ENCODE measurements at places on chromosomes 5 and 9.

DNA sequence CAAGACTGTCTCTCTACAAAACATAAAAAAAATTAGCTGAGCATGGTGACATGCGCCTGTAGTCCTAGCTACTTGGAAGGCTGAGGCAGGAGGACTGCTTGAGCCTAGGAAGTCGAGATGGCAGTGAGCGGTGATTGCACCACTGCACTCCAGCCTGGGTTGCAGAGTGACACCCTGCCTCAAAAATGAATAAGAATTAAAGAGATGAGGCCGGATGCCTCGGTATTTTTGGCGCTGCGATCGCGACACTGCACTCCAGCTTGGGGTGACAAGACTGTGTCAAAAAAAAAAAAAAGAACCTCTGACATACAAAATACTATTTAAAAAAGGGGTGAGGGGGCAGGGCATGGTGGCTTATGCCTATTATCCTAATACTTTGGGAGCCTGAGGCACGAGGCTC lies 7.3 kb downstream of the GPBP1 start:
- no peak for DNase-seq

GRCh38 chr5:5483350-5483749 lies 60.9 kb downstream of the ICE1 start:
- no peak for DNase-seq

- DNase-seq = no peak
Measured at GRCh38 chr9:36995927-36996705, 38.0 kb downstream of the PAX5 start.

DNA sequence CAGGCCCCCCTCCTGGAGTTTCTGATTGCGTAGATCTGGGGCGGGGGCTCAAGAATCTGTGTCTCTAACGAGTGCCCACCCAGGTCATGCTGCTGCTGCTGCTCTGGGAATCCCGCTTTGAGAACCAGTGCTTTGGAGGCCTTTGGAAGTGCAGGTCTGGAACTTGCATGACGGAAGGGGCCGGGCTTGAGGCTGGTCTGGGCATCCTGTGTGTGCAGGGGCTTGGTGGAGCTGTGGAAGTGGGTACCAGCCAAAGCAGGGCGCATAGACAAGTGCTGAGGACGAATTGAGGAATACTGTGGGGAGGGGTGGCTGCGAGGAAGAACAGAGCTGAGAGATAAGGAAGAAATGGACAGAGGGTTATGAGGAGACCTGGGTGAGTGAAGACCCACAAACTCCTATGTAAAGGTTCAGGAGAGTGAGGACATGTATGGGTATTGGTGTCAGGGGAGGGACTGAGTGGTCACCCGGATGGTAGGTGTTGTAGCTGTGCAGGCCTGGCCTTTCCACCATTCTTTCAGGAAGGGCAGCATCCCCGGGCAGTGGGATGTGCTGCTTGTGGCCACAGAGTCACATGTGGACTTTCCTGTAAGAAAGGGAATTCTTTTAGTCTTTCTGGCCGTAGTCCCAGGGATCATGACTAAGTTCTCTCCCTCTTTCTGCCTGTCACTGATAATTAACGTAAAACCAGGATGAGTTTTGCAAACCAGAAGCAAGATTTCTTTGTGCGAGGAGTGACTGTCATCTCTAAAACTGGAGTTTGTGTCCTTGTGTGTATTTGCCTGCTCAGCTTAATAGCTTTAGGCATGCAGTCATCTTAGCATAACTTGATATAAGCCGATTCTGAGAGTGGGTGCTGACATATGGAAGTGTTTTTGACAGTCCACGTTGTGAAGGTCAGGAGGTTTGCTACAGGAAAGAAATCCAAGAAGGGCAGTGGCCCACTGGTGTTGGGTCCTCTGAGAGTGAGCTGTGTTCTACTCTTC lies 43.3 kb upstream of the TJP2 start:
- DNase-seq = no peak

- no peak for DNase-seq
Measured at GRCh38 chr5:150438873-150439546, 10.5 kb downstream of the RPS14 start.

- DNase-seq = no peak
Measured at GRCh38 chr5:160188141-160189015, 40.9 kb upstream of the FABP6 start.

GRCh38 chr9:88974641-88975040 lies 16.6 kb upstream of the S1PR3 start:
- no peak for DNase-seq

GRCh38 chr9:36415822-36416525 lies 15.9 kb upstream of the RNF38 start:
- DNase-seq = no peak

DNA sequence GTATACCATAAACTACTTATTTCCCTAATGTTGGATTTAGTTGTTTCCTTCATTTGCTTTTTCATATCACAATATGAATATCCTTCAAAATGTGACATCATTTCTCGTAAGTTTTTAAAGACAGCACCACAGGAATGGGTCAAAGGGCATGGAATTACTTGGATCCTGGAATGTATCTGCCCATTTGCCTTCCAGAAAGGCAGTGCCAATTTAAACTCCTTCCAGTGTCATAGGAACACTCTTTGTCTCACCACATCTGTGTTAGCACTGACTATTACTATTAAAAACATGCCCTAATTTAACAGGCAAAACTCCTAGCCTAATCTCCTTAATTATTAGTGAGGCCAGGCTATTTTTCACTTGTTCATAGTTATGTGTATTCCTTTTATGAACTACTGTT lies 58.0 kb downstream of the SPTLC1 start:
- DNase-seq = no peak

GRCh38 chr5:156913719-156914370 lies 49.2 kb downstream of the TIMD4 start:
- DNase-seq = no peak

DNA sequence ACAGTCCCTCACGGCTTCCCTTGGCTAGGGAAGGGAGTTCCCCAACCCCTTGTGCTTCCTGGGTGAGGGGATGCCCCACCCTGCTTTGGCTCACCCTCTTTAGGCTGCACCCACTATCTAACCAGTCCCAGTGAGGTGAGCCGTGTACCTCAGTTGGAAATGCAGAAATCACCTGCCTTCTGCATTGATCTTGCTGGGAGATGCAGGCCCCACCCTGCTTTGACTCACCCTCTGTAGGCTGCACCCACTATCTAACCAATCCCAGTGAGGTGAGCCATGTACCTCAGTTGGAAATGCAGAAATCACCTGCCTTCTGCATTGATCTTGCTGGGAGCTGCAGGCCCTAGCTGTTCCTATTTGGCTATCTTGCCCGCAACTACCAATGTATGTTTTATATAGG lies 44.7 kb downstream of the CCL28 start:
- no peak for DNase-seq

GRCh38 chr9:128254855-128255759 lies 20.7 kb downstream of the GOLGA2 start:
- peak; percentile 62 for DNase-seq

GRCh38 chr9:90964101-90965020 lies 162.7 kb downstream of the SYK start:
- no peak for DNase-seq

DNA sequence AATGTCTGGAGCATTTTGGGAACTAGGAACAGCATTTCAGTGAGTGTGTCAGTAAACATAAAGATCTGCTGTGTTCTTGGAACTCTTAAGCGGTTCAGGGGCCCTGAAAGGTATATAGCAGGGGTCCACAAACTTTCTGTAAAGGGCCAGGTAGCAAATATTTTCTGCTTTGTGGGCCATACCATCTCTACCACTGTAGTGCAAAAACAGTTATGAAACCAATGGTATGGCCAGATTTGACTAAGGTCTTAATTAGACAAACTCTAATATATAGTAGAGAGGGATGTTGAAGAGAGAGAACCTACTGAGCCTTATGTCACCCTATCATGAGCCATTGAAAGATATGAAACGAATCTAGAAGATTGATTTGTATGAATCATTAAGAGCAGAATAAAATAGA lies 5.3 kb downstream of the TNPO1 start:
- DNase-seq = no peak

GRCh38 chr5:153437251-153437650 lies 53.2 kb upstream of the GRIA1 start:
- DNase-seq = no peak

DNA sequence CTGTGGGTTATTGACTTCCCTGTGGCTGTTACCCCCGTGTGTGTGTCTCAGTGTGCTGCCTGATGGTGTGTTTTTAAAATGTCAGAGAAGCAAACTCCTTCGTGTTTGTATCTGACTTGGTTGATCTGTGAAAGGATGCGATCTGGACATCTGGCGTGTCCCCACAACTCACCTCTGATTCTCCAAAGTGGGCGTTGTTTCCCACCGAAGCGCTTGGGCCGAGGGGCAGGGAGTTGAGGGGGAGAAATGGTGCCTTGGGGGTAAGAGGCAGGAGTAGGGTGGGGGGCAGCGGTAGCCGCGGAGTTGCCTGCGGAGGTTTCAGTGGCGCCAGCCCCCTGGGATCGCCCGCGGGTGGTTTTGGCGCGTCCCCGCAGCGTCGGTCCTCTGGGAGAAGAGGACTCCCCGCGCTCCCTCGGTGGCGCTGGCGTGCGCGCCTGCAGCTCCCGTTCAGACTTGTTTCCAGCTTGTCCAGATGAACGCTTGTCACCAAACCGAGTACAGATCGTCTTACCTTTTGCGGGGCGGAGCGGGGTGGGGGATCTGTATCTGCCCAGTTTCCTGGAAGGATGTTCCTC lies 1.1 kb downstream of the MAST4 start:
- DNase-seq = no peak

- no peak for DNase-seq
Measured at GRCh38 chr5:178147406-178147805, 6.3 kb downstream of the NHP2 start.

DNA sequence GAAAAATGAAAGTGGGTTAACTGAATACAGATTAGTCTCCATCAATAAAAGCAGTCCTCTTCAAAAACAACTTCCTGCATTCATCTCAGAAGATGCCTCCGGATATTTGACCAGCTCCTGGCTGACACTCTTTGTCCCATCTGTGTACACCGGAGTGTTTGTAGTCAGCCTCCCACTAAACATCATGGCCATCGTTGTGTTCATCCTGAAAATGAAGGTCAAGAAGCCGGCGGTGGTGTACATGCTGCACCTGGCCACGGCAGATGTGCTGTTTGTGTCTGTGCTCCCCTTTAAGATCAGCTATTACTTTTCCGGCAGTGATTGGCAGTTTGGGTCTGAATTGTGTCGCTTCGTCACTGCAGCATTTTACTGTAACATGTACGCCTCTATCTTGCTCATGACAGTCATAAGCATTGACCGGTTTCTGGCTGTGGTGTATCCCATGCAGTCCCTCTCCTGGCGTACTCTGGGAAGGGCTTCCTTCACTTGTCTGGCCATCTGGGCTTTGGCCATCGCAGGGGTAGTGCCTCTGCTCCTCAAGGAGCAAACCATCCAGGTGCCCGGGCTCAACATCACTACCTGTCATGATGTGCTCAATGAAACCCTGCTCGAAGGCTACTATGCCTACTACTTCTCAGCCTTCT lies 16.6 kb downstream of the F2R start:
- DNase-seq = no peak

GRCh38 chr9:26687421-26687820 lies 205.2 kb downstream of the CAAP1 start:
- no peak for DNase-seq

- DNase-seq = peak; percentile 79
Measured at GRCh38 chr5:16600397-16600796, 16.4 kb downstream of the RETREG1 start.

DNA sequence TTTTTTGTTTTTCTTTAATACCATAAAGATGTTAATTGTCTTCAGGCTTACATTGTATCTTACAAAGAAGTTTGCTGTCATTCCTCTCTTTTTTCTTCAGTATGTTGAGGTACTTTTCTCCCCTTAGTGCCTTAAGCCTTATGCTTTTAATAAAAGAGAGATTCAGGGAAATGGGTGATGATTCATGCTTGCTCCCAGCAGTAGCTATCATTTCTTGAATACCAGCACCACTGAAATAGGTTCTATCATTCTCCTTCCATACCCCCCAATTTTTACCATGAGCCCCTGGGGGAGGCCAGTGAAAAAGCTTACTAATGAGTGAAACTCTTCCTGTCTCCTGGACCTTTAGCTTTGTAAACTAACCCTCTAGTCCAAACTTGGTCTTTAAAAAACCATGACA lies 165.0 kb downstream of the FBXL7 start:
- no peak for DNase-seq

Data from omental fat pad (tissue), 4 donors.